ENCODE measurements at places on chromosomes 7 and 10.

- peak; percentile 18 for DNase-seq
Measured at GRCh38 chr7:96135241-96135640, 186.7 kb downstream of the SLC25A13 start.

DNA sequence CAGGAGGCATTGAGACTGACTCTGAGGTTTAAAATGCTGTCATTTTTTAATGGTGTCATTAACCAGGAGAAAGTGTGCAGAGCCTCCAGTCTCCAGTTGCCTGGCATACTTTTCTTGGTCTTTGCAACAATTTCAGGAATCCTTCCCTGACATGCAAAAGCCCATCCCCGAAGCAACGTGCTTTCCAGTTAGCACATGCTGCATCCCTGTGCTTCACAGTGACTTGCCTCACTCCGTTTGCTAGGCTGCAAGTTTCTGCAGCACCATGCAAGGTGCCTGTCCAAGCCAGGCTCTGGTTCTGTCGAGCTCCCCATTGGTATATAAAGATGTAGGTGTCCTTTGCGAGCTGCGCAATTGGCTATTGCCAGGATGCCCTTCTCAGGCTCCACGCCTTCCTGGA is 135.0 kb downstream of the GALNT17 start:
- no peak for DNase-seq

DNA sequence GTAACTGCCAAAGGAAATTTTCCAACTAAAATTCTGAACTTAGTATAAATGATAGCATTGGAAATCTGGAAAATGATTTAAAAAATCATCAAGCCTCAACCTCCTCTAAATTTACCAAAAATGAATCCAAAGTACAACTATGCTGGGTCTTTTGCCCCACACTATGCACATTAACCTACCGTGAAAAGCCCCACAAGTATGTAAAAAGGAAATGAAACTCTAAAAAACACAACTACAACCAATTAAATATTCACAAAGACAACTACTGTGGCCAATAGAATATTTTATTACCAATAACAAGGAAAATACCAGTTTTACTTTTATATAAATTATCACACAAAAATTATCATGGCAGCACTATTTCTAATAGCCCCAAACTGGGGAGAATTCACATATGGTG is 19.3 kb downstream of the EIF3A start:
- no peak for DNase-seq

- DNase-seq: no peak
Measured at GRCh38 chr7:145016068-145016467, 180.2 kb upstream of the TPK1 start.

DNA sequence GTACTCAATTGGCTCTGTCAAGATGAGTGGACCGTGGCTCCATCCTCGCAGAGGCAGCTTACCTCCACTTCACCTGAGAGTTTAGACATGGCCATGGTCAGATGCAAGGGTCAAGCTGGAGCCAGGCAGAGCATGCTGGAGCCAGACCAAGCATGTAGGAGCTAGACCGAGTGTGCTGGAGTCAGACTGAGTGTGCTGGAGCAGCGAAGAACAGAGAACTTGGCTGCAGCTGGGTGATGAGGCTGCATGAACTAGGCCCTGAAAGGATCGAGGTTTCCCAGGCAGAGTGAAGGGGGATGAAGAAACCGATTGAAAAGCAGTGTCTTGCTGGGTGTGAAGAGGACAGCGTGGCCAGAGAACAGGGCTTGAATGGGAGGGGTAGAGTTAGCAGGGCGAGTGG is 86.1 kb downstream of the MKI67 start:
- no peak for DNase-seq

- no peak for DNase-seq
Measured at GRCh38 chr7:40310258-40310657, 175.5 kb downstream of the SUGCT start.

DNA sequence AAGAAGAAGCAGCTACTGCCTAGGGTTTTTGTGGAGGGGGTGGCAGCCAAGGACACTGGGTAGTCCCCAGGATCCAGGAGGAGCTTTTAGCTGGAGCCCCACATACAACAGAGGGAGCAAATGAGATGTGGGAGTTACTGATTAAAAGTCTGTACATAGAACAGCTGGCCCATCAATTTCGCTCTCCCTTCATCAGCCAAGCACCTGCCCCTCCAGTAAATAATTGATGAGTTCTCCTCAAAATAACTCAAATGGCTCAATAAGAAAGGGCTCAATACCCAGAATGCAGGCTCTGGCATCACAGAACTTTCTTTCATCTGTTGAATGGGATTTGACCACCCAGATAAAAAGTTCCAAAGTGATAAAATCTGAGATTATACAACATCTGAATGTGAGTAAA is 15.1 kb upstream of the WNT8B start:
- no peak for DNase-seq

GRCh38 chr10:90051053-90051452 is 349.7 kb downstream of the KIF20B start:
- DNase-seq: no peak

- peak; percentile 75 for DNase-seq
Measured at GRCh38 chr7:28180364-28181147, at the start of gene JAZF1. Gene JAZF1, minus strand, starts transcription at chr7:28180795.

DNA sequence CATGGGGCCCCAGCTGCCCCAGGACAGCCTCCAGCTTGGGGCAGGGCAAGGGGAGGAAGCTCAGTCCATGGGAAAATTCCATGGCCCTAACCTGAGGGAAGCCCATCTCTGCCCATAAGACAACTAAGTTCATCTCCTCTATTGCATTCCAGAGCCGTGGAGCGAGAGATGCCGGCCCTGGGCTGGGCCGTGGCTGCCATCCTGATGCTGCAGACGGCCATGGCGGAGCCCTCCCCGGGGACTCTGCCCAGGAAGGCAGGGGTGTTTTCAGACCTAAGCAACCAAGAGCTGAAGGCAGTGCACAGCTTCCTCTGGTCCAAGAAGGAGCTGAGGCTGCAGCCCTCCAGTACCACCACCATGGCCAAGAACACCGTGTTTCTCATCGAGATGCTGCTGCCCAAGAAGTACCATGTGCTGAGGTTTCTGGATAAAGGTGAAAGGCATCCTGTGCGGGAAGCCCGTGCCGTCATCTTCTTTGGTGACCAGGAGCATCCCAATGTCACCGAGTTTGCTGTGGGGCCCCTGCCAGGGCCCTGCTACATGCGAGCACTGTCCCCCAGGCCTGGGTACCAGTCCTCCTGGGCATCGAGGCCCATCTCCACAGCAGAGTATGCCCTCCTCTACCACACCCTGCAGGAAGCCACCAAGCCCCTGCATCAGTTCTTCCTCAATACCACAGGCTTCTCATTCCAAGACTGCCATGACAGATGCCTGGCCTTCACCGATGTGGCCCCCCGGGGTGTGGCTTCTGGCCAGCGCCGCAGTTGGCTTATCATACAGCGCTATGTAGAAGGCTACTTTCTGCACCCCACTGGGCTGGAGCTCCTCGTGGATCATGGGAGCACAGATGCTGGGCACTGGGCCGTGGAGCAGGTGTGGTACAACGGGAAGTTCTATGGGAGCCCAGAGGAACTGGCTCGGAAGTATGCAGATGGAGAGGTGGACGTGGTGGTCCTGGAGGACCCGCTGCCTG is 4.3 kb downstream of the AOC1 start:
- no peak for DNase-seq

- no peak for DNase-seq
Measured at GRCh38 chr10:77746047-77746707, 108.6 kb upstream of the KCNMA1 start.

DNA sequence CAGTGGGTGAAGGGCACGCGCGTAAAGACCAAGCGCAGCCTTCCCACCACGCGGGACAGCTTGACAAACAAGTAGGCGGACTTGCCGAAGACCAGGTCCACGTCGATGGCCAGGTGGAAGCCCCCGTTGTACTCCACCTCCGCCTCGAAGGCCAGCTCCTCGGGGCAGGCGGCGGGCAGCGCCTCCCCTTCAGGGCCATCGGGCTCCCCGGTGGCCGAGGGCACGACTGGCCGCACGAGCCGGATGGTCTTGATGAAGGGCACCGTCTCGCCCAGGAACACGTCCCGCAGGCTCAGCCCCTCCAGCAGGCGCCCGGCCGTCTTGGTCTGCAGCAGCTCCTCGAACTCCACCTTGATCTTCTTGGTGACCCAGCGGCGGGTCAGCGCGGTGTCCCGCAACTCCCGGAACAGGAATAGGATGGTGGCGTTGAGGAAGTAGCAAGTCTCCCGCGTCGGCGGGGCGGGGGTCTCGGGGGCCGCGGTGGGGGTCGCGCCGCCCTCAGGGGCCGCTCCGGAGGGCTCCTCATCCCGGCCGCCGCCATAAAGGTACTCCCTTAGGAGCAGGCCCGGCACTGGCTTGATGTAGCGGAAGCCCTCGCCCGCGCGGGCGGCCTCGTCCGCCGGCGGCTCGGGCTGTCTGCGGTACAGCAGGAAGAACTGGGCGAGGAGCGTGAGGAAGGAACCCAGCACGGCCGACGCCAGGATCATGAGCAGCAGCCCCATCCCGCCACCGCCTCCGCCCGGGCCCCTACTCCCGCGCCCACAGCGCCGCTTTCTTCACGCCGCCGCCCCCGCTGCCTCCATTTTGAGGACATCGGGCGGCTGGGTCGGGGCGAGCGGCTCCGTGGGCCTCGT is 507 bp downstream of the PDZD8 start:
- peak; percentile 21 for DNase-seq

GRCh38 chr7:103141753-103142404 is 7.0 kb downstream of the NAPEPLD start:
- DNase-seq: no peak

GRCh38 chr10:43196131-43196980 is 58.1 kb downstream of the CSGALNACT2 start:
- no peak for DNase-seq
